Head of caudate nucleus (tissue), 42 donors: ENCODE measurements at places on chromosomes 7 and 10.

DNA sequence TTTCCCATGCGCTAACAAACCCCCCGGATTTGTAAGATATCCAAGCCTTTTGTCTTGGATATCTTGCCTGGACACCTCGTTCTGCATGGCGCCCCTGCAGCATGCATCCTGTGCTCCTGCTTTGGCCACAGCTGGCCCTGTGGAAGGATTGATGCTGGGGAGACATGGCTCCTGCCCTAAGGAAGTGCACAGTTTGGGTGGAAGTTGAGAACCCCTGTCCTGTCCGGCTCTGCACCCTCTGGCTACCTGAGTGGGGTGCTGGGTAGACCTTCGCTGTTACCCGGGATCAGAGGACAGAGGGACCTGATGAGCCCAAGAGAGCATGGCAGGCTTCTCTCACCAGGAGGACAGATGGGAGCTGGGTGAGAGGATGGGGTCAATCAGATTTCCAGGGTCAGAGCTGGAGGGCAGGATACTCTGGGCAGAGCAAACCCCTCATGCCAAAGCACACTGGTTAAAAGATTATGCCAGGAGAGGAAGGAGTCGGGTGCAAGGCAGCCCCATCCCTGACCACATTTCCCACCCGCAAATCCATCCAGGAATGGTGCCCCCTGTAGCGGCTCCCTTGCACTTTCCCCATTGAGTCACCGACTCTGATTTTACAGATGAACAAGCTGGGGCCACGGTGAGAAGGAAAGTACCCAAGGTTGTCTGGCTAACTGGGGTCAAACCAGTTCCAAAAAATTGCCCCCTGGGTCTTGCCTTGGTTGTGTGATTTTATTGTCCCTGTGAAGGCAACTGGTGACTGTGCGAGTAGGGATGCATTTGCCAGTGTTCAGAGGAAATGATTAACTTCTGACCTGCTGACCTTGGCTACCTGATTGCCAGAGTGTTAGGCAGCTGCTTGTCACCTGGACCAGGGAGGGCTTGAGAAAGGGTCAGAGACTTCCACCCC, 290.1 kb upstream of the ZMIZ1 start:
- no peak for DNase-seq

GRCh38 chr10:86068231-86069054, 298.2 kb downstream of the GRID1 start:
- DNase-seq = peak; percentile 54

- peak; percentile 91 for DNase-seq
These were observed 99.4 kb downstream of the CTBP2 start for GRCh38 chr10:125060826-125061556.

DNA sequence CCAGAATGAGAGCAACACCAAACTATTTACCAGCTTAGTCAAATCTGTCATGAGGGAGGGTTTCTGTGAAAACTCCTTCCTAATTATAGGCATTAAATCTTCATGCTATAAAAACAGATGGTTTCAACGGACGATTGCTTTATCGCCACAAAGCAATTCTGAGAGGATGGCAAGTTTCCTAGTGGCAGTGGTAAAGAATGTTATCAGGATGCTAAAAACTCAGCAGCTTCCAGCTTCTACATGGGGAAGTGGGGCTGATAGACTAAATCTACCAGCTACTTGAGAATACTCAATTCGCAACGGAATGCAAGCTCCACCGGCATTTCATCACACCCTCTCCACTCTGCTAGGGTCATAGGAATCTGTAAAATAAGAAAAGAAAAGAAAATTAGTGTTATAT, 41.8 kb downstream of the JCAD start:
- DNase-seq = no peak

DNA sequence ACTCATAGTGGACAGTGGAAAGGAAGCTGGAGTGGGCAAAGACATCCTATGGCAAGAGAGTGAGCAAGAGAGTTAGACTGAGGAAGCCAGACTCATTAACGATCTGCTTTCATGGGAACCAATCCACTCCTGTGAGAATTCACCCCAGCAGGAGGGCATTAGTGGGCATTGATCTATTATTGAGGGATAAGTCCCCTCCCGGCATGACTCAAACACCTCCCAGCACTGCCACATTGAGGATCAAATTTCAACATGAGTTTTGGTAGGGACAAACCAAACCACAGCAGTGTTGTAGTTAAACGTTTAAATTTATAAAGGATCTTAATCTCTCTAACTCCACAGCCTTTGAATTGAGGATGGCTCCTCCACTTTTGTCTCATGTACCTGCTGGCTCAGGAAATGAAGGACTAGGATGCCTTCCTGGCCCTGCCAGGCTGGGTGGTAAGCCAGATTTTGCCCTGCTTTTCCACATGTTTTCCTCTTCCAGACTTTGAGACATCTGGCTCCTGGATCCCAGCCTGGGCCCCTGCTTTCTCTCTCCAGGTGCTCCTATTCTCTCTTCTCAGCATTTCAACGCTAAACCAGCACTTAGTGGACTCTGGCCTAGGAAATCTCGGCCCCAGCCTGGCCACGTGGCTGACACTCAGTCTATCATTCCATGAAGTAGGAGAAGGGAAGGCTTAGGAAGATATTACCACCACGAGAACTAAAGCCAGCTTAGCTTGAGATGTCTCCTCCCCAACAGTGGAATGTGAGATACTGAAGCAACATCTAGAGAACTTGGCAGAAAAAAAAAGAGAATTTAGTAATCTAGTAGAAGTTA, 96.5 kb upstream of the PIP4K2A start:
- DNase-seq = no peak

DNA sequence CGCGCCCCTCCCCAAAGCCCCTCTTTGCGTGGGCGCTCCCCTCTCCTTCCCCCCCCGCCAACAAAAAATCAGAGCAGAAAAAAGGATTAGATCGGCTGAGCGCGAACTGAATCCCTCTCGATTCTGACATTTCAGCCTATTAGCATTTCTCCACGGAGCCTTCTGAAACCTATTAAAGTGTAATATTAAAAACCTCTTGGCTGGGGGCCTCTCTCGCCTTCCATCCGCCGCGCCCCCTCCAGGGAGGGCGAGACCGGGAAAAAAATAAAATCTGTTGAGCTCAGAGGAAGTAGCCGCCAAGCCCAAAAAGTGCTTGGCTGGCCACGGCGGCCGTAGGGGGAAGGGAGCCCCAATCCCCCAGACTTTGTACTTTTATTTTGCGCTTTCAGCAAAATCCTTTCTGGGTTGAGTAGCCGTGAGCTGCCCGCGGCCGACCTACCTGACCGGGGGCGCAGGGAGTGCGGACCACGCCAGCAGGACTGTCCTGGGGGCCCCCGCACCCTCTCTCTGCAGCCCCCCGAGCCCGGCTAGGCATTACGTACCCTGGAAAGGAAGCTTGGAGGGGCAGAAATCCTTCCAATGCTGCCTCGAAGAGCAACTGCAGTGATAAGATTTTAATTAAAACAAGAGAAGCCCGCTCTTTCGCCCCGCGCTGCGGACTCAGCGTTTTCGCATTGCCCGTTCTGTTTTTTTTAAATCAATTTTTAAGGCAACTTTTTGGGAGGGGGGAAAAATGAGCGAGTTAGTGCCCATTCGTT, 1.3 kb upstream of the TNRC18 start:
- no peak for DNase-seq

DNA sequence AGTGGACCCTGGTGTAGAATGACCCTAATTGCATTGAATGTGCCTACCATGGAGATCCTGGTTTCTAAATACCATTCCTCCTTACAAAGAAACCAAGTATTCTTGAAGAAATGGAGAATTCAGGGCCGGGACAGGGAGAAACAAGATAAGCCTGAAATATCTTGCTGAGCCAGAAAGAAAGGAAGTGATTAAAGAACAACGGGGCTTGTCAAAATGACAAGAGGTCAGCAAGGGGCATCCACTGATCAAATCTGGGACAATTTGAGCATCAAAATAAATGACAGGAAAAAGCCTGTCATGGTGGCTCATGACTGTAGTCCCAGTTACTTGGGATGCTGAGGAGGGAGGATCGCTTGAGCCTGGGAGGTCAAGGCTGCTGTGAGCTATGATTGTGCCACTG, 8.1 kb downstream of the ABHD11 start:
- DNase-seq = no peak

DNA sequence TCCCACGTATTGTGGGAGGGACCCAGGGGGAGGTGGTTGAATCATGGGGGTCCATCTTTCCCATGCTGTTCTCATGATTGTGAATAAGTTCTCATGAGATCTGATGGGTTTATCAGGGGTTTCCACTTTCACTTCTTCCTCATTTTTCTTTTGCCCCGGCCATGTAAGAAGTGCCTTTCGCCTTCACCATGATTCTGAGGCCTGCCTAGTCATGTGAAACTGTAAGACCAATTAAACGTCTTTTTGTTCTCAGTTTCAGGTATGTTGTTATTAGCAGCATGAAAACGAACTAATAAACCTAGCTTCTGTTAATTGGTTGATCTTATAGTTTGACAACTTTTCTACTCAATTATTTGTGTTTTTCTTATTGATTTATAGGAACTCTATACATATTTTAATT, 206.3 kb downstream of the NXPH1 start:
- no peak for DNase-seq

- no peak for DNase-seq
These were observed 192.8 kb downstream of the DNAJC1 start for GRCh38 chr10:21810582-21811244.

DNA sequence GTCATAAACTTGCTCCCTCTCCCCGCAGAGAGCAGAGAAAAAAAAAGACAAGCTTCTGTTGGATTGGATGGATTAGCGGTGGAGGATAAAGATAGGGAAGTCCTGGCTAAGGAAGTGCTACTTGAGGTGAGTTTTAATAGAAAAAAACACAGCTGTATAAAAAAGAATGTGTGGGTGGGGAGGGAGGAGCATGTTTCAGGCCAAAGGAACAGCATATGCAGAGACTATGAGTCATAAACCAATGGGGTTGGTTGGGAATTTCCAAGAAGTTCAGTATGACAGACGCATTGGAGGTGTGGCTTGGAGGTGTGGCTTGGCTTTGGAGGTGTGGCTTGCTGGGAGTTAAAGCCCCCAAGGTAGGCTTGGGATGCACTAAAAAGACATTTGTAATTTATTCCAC, 103.0 kb upstream of the LSM8 start:
- DNase-seq = no peak

GRCh38 chr7:44639671-44640321, 33.4 kb downstream of the OGDH start:
- peak; percentile 43 for DNase-seq

GRCh38 chr10:127148933-127149220, 47.5 kb downstream of the INSYN2A start:
- DNase-seq = no peak

- no peak for DNase-seq
These were observed 41.9 kb downstream of the CREB3L2 start for GRCh38 chr7:137960020-137960419.

- DNase-seq = no peak
These were observed 15.2 kb upstream of the TPST1 start for GRCh38 chr7:66189695-66190503.

DNA sequence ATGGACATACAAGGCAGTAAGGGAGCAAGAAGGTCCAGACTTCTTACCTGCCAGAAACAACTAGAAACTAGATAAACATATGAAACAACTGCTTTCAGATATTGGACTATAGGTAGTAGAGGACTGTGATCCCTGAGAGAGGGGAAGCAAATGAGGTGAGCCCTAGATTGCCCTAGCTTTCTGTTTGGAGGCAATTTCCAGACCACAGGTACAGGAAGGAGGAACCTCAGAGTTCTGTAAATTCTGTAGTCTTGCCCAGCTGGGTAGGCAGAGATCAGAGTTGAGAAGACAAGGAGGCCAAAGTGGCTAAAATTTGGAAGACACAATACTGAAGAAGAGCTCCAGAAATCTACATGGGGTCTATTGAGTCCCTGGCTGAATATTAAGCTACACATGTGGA, 21.0 kb downstream of the CDK6 start:
- DNase-seq = no peak
